Renal cortical epithelial cell (primary cell): ENCODE measurements at places on chromosomes 16 and 17. TPM values are rescaled to one million over a fixed set of nuclear protein-coding genes. Genes with fewer than 3 reads are reported as not detected.

The ABCC11 gene
- total RNA-seq = 0.05 TPM in 1 of 2 replicates, not detected in the other

GRCh38 chr16:9522614-9523013, 431.2 kb downstream of the HAPSTR1 start:
- DNase-seq = no peak

- DNase-seq = no peak
These were observed 12.5 kb downstream of the ZNF19 start for GRCh38 chr16:71476457-71477124.

DNA sequence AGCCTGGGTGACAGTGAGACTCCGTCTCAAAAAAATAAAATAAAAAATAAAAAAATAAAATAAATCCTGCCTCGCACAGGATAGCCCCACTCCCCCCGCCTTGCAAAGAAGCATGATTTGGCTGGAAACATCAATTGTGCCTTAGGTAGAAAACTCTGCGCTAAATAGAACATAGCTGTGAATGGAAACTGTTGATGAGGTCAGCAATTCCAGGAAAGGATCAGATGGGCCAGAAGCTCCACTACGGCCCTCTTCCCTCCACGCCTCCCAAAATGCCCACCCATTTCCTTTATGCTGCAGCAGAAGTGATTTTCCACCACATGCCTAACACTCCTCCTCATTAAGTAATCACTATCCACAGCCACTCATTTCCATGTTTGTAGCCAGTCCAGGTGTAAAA, 473.4 kb downstream of the XYLT1 start:
- DNase-seq = no peak

DNA sequence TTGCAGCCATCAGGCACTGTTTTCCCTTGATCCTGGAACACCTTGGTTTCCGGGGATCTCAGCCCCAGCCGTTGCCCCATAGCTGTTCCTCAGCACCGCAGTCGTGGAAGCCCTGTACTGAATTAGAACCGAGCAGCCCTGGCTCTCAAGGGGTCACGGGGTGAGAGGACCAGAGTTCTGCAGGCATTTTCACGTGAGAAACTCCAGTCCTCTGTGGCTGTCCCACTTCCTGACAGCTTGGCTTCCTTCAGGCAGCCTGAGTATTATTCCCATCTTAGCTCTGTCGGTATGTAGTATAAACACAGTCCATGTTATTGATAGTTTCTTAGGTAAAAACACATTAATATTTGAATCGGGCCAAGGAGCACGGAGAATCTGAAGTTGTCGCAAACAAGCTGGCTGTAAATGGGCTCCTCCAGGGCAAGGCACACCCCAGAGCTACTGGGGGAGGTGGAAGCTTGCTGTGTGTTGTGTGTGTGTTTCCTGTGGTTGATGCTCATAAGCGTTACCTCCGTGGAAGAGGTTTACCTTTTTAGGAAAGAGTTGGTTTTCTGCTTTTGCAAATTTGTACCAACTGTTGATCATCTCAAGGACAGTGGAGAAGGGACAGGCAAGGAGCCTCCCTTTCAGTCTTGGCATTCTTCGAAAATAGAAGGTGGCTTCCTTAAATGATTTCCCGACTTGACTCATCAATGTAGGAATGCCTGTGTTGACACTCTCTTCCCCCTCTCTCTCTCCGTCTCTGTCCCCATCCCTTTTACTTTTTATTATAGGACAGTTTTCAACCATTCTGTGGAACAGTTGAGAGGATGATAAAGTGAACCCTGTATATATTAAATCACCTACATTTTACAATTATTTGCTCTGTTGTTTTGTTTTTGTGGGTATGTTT, 208.9 kb upstream of the CHMP6 start:
- DNase-seq = peak; percentile 50
